ENCODE measurements at places on chromosomes 5 and 9. TPM values are rescaled to one million over a fixed set of nuclear protein-coding genes. Genes with fewer than 3 reads are reported as not detected.

KCNMB1 gene
- total RNA-seq: not detected

TRPM6 gene
- total RNA-seq: 0.28 TPM

FRMPD1 gene
- 0.03 TPM for total RNA-seq

TLR4 gene
- not detected for total RNA-seq

TAF11L6 gene
- total RNA-seq: not detected

ANKRD20A1 gene
- total RNA-seq: 0.61 TPM

ARID3C gene
- 0.07 TPM for total RNA-seq

IL3 gene
- not detected for total RNA-seq

FNBP1 gene
- total RNA-seq: 12.4 TPM

SPATA31A3 gene
- not detected for total RNA-seq

FST gene
- 529 TPM for total RNA-seq

KLF4 gene
- 17.6 TPM for total RNA-seq

KIF20A gene
- total RNA-seq: 60.7 TPM

IGIP gene
- 1.4 TPM for total RNA-seq

SLC6A7 gene
- not detected for total RNA-seq

C9 gene
- not detected for total RNA-seq

FOXI1 gene
- total RNA-seq: not detected

EDIL3 gene
- 0.04 TPM for total RNA-seq

POU5F2 gene
- total RNA-seq: 0.07 TPM

PCDHGA7 gene
- 0.17 TPM for total RNA-seq

IDNK gene
- total RNA-seq: 1.9 TPM

TLX3 gene
- total RNA-seq: not detected

TAF11L7 gene
- total RNA-seq: not detected

IFNA21 gene
- not detected for total RNA-seq

OR1J2 gene
- not detected for total RNA-seq

TMEM250 gene
- total RNA-seq: 33.5 TPM

MRRF gene
- 47.0 TPM for total RNA-seq

ANKH gene
- 14.0 TPM for total RNA-seq

SIT1 gene
- not detected for total RNA-seq

PLAA gene
- total RNA-seq: 32.7 TPM

ZBED3 gene
- total RNA-seq: 0.82 TPM

OLFM1 gene
- 0.07 TPM for total RNA-seq

TMEM215 gene
- total RNA-seq: not detected

IL9 gene
- total RNA-seq: not detected

ADAMTS6 gene
- total RNA-seq: 23.2 TPM

FLT4 gene
- 0.17 TPM for total RNA-seq

FOXD4 gene
- total RNA-seq: 0.10 TPM

LPAR1 gene
- 30.9 TPM for total RNA-seq

EIF4EBP3 gene
- 2.5 TPM for total RNA-seq

Measured in foreskin keratinocyte (primary cell).